Left renal cortex interstitium (tissue), 4 donors: ENCODE measurements at places on chromosomes 12 and 14. TPM values are rescaled to one million over a fixed set of nuclear protein-coding genes. Genes with fewer than 3 reads are reported as not detected.

KRT85 gene
- not detected for polyA plus RNA-seq

C12orf54 gene
- 0.49 TPM for polyA plus RNA-seq

WNT1 gene
- not detected for polyA plus RNA-seq

TMEM119 gene
- polyA plus RNA-seq = 34.2 TPM

PKP2 gene
- 21.8 TPM for polyA plus RNA-seq

AICDA gene
- polyA plus RNA-seq = 0.32 TPM

HHIPL1 gene
- 1.8 TPM for polyA plus RNA-seq

CD9 gene
- polyA plus RNA-seq = 212 TPM

STAB2 gene
- 1.2 TPM for polyA plus RNA-seq

CACNA2D4 gene
- 2.6 TPM for polyA plus RNA-seq

BMP4 gene
- 51.9 TPM for polyA plus RNA-seq

ACSS3 gene
- polyA plus RNA-seq = 21.6 TPM

TDRD9 gene
- 2.8 TPM for polyA plus RNA-seq

SLC6A13 gene
- 57.4 TPM for polyA plus RNA-seq

PDE3A gene
- 22.4 TPM for polyA plus RNA-seq

TBC1D30 gene
- 6.7 TPM for polyA plus RNA-seq

LRTM2 gene
- 0.73 TPM for polyA plus RNA-seq

SOS2 gene
- 36.3 TPM for polyA plus RNA-seq

KCNC2 gene
- polyA plus RNA-seq = 0.94 TPM
